ENCODE measurements at places on chromosomes 6 and 20.
A peak's percentile ranks its signal among the peaks of the same experiment; 100 is the strongest.

DNA sequence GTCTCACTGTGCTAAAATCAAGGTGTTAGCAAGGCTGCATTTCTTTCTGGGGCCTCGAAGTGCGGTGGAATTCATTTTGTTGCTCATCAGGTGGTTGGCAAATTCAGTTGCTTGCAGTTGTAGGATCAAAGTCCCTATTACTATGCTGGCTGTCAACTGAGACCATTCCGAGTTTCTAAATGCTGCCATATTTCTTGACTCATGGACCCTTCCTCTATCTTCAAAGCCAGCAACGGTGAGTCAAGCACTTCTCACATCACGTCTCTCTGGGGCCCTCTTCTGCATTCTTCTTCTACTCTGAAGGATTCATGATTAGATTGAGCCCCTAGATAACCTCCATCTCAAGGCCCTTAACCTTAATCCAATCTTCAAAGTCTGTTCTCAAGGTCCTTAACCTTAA, 619.7 kb downstream of the HACE1 start:
- no peak for DNase-seq

GRCh38 chr20:688809-689212, 13.2 kb upstream of the SCRT2 start:
- DNase-seq, result no peak

- DNase-seq, result no peak
These were observed 229.4 kb downstream of the TBC1D7 start for GRCh38 chr6:13098793-13099570.

GRCh38 chr6:31266567-31267360, 5.1 kb downstream of the HLA-C start:
- no peak for DNase-seq

- no peak for DNase-seq
These were observed 4.6 kb upstream of the PPP1R3G start for GRCh38 chr6:5080574-5080973.

GRCh38 chr20:44838521-44838920, 28.2 kb upstream of the RIMS4 start:
- no peak for DNase-seq

GRCh38 chr6:10429638-10430427, 15.0 kb upstream of the TFAP2A start:
- no peak for DNase-seq

- no peak for DNase-seq
These were observed 226.3 kb downstream of the KIF16B start for GRCh38 chr20:16346956-16347355.

GRCh38 chr6:153044295-153044694, 41.8 kb upstream of the MTRF1L start:
- DNase-seq, result no peak

- DNase-seq, result no peak
These were observed 429.9 kb downstream of the CD83 start for GRCh38 chr6:14547284-14547998.

DNA sequence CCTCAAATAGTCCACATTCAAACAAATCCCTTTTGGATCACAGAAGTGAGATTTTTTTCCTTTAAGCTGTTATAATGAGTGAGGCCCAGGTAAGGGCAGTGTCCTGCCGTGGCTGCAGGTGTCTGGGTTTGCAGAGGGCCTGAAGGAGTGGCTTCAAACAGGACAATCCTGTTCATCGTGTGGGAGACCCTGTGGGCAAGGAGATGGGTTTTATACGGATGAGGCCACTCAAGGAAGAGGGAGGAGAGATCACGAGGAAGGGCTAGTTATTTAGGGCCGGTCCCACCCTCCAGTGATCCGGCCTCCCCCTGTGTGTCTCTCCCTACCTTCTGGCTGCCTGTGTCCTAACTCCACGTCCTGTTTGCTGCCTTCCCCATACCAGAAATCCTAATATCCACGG, 33.8 kb downstream of the PPP1R14C start:
- DNase-seq, result no peak

GRCh38 chr6:108156180-108156937, 9.5 kb upstream of the NR2E1 start:
- DNase-seq, result no peak

DNA sequence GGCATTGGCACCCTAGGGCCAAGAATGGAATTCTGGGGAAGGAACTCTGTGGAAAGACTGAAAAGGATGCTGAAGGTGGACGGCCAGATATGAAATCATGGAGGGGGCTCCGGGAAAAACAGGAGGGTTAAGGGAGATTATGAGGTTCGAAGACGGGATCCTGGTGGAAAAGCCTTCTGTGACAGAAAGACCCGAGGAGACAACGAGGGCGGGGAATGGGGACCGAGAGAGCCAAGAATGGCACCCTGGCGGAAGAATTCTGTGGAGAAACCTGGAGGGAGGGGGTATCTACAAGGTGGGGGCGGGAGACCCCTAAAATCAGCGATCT, 426 bp downstream of the TRMT6 start:
- DNase-seq, result peak; percentile 8

DNA sequence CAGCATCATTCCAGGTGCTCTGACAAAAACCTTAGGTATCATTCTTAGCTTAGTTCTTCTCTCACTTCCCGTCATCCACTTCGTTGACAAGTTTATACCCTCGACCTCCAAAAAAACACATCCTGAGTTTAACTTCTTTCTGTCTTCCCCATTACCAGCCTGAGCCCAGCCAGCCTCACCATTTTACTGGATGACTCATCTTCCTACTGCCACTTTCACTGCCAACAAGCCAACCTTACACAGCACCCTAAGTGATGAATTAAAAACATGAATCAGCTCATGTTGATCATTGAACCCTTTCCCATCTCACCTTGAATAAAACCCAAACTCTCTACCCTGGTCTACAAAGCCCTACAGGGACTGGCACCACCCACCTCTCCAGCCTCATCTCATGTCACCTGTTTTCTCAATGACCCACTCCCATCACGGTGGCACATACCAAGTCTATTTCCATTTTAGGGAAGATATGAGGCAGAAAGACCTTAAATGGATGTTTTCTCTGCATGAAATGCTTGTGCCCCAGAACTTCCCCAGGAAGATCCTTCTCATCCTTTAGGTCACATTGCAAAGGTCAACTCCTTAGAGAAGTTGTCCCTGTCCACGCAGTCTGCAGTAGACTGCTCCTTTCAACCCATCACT, 9.9 kb upstream of the UST start:
- no peak for DNase-seq

GRCh38 chr6:150196942-150197745, 54.3 kb downstream of the PPP1R14C start:
- DNase-seq, result no peak

DNA sequence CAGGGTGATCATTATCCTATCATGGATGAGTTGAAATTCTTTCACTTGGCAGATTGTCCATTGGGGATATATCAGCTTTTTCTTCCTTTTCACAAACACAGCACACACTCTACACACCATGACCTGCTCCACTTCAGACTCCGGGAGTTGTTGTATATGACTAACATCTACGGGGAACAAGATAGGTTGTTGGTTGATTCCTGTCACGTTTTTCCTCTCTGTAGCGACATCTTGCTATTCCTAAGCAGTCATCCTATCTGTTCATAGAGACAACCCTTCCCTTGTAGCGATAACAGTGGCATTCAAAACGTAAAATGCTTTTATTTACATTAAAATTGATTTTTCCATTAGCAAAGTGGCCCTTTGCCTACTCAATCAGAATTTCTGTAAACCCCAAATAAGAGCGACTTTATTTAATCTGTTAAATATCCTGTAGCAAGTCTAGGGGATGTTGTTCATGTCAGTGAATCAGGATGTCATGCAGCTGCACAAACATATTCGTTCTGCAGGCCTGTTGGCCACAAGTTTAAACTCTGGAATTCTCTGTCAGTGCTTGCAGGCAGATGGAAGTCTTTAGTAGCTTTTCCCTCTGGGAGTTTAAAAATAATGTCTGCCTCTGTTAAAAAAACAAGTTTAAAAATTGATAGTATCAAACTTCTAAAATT, 23.1 kb downstream of the PHACTR2 start:
- no peak for DNase-seq

DNA sequence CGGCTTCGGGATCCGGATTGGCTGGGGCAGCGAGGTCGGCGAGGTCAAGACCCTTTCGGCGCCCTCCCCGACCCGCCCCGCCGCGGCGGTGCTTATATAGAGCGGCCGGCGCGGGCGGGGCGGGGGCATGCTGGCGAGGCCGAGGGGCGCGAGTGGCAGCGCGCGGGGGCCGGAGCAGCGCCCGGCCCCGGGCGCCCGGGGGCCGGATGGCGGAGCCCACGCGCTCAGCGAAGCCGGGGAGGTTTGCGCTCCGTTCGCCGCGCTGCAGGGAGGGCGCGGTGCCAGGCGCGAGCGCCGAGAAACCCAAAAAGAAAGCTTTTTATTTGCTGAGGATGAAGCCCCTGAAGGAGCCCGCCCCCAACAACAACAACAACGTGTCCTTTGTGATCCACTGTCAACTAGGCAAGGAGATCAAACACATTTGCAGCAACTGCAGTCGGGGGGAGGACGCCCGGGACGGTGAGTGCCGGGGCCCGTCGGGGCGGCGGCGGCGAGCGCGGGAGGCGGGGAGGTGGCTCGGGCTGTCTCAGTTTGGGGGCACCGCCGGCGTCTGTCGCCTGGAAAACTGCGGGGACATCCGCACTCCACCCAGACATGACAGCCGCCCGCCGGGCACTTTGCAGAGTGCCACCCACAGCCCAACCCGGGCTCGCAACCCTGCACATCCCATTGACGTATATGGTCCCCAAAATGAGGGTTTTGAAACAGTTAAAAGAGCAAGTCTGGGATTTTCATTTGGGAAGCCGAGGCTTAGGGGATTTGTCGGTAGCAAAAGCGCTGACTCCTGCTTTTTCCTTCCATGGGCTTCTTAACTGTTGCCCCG, 297.3 kb downstream of the PHACTR1 start:
- no peak for DNase-seq

- no peak for DNase-seq
These were observed 215.3 kb upstream of the KCNQ5 start for GRCh38 chr6:72406517-72406916.

DNA sequence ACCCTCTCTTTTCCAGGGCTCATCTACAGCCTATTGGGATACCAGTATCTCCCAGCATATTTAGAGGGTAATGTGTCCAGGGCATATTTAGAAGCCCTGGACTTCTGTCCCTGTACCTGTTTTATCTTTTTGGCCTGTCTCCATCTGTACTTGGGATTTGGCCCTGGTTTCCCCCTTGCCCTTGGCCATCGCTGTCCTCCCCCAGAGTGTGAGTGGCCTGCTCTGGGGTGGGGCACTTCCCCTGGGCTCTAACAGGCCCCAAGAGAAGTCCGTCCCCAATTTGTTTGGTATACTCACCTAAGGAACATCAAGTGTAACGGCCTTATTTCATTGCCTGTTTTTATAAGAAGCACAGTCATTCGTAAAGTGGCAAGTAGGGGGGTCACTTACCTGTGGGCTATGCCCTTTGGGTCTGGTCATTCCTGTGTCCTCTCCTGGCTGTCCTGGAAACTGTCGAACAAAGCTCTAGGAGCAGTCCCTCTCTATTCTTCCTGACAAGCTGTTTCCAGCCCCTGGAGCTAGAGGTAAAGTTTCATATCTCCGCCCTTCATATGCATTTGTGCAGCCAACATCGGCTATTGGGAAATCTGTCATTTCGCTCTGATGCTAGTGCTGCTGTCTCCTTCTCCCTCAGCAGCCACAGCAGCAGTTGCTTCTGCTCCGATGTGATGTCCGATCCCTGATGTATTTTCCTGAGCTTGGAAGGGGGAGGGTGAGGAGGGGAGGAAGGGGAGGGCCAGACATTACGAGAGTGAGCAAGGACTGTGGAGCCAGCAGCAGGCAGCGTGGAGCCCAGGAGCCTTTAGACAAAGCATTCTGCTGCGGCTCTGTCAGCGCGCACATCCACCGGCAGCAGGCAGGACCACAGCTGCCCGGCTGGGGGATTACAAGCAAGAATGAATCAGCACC, 83.4 kb downstream of the TCP11 start:
- DNase-seq, result no peak

- DNase-seq, result no peak
These were observed 52.7 kb downstream of the RSPH3 start for GRCh38 chr6:158947284-158947683.

- no peak for DNase-seq
These were observed 23.8 kb upstream of the KHDC1 start for GRCh38 chr6:73286752-73287151.

GRCh38 chr20:9081423-9081966, 12.6 kb downstream of the PLCB4 start:
- DNase-seq, result no peak

DNA sequence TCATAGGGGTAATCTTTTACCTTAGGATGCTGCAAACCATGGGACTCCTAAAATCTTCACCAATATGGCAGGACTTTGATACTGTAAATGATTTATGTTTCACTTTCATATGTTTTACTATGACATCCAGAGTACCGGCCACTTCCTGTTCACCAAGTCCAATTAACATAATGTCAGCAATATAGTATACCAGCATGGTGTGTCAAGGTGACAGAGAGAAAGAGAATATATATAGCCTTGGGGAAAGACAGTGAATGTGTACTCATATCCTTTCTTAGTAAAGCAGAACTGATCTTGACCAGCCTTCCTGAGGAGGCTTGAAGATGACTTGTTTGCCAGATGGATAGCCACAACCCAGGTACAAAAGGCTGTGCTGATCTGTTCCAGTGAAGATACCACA, 127.9 kb downstream of the NRN1 start:
- DNase-seq, result no peak

- DNase-seq, result no peak
These were observed 239.4 kb downstream of the DLL1 start for GRCh38 chr6:170051229-170052172.

GRCh38 chr6:111423960-111424846, 58.8 kb downstream of the REV3L start:
- DNase-seq, result no peak

GRCh38 chr6:151498327-151498726, 4.5 kb downstream of the CCDC170 start:
- DNase-seq, result no peak

- no peak for DNase-seq
These were observed 474.4 kb upstream of the RNF217 start for GRCh38 chr6:124487623-124488431.

GRCh38 chr6:110490110-110490509, 13.7 kb upstream of the SLC22A16 start:
- DNase-seq, result no peak

DNA sequence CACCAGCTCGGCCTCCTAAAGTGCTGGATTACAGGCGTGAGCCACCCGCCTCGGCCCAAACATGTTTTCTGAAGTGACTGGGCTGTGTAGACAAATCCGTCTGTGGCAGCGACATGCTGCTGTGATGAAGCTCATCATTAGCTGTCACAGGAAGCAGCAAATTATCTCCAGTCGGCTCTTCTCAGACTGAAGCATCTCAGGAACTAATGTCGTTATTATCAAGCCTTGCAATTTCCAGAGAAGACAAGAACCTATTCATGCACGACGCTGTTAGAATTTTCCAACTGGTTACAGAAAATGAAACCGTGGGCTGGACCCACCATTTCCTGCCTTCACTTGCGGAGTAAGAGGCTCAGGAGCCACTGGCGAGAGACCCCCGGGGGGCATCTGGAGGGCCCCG, 17.1 kb upstream of the NTSR1 start:
- DNase-seq, result no peak

- no peak for DNase-seq
These were observed 13.4 kb downstream of the GABRR2 start for GRCh38 chr6:89301586-89302194.

GRCh38 chr6:75748003-75748742, 866 bp upstream of the MYO6 start:
- no peak for DNase-seq

- no peak for DNase-seq
These were observed 712 bp downstream of the ABHD16A start for GRCh38 chr6:31702405-31702818.
